ENCODE measurements at places on chromosomes 1 and 21.

GRCh38 chr1:59081795-59082194, 215.1 kb upstream of the FGGY start:
- DNase-seq, result no peak

DNA sequence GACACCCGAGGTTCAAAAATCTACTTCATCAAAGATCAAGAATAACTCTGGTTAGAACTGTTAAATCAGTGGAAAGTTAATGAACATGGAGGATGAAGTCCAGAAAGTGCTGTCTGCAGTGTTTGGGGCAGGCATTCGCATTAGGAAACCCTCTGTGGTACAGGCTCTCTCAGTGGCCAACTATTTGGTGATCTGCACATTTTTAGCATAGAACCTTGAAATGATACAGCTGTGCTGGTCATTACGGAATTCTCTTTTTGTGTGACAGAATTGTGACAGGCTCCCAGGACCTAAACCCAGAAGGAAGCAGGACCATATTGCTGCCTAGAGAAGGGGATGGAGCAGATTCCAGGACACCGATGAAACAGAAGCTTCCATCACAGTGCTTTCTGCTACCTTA, 89.0 kb downstream of the SLC45A1 start:
- no peak for DNase-seq

GRCh38 chr1:47578721-47579419, 141.0 kb downstream of the FOXD2 start:
- no peak for DNase-seq

GRCh38 chr1:19528438-19528837, 43.1 kb upstream of the CAPZB start:
- DNase-seq, result no peak

DNA sequence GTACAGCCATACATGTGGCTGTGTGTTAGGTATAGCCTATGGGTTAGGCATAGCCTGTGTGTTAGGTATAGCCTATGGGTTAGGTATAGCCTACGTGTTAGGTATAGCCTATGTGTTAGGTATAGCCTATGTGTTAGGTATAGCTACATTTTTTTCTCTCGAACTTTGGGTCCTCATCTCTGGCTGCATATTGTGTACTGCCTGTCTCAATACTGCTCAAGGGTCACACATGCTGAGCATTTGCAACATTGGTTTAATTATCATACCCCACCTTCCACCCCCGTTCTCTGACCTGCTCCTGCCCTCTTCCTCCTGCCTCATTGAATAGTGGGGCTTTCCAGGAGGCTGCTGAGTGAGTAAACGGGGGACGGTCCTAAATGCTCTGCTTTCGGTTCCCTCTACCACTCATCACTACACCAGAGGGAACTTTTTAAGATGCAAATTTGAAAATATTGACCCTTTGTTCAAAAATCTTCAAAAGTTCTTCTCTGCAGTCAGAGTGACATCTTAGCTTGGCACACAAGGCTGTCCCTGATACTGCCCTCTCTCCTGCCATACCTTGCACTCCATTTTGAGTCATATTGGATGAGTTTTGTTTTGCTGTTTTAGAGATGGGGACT, 17.8 kb downstream of the OR2B11 start:
- DNase-seq, result no peak

GRCh38 chr1:173332026-173332425, 124.9 kb upstream of the TNFSF4 start:
- no peak for DNase-seq

GRCh38 chr1:248918131-248918530, 12.1 kb downstream of the PGBD2 start:
- no peak for DNase-seq

DNA sequence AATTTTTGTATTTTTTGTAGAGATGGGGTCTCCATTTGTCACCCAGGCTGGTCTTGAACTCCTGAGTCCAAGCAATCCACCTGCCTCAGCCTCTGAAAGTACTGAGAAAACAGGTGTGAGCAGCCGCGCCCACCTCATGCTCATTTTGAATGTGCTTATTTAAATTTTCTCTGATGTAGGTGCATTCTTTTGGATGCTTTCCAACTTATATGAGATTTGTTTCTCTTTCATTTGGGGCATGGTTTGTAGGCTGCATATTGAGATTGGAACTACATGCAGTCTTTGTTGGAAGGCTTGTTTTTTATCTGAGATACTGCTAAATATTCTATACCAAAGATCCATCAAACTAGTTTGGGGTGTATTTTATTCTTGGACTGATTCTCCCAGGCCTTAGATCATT, 81.0 kb upstream of the IVNS1ABP start:
- DNase-seq, result no peak

DNA sequence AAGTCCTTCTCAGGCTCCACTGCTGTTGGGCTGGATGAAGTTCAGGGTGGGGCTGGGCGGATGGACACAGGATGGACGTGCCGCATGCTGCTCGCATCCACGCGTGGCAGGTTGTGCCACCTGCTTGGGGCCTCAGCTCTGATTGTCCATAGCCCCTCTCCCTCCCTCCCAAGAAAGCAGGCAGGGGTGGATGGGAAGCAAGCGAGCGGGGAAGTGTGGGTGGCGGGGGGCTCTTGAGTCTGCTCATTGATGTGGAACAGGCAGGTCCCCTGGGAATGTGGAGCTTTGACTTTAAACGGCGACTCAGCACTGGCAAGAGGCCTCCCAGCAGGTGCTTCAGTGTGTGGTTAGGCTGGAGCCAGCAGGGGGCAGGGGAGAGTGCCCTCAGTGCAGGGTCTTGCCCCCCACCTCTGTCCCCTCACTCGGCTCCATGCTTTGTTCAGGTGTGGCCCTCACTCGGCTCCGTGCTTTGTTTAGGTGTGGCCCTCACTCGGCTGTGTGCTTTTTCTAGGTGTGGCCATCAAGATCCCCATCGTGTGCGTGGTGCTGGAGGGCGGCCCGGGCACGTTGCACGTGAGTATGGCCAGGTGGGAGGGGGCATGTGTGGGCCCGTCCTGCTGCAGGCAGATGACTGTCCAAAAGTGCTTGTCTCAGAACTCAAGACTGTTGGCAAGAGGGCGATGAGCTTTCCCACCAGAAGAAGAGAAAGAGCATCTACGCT, 23.9 kb downstream of the TRPM2 start:
- DNase-seq, result no peak

DNA sequence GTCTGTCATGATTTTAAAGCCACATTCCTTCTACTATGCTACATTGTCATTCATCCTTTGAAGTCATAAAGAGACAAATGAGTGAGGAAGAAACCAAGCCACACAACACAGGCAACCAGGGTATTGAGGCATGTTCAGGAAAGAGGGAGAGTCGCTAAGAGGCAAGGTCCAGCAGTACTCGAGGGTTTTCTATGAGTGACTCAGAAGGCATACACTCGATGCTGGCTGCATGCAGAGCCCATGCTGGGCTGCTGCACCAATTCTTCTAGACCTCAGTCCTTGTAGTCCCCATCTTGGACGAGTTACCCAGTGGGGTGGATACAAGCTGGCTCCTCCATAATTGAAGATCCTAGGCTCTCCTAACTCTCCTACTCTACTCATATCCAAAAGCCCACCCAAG, 57.6 kb downstream of the OLFML2B start:
- DNase-seq, result no peak

DNA sequence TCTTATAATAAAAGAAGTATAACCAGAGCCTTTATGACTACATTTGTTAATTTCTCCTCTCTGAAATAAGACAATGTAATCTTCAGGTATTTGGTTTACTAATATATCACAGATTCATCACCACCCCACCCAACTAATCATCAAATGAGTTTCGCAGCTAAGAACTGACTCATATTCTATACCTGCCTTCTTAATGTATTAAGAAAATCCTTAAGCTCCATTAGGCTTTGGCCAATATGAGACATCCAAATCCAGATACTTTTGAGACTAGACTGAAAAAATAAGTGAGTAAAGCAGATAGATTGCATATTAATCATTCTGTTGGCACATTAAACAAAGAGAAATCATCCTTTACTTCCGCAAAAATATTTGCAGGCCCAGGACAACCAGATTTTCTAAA, 18.7 kb upstream of the FMO2 start:
- no peak for DNase-seq

- no peak for DNase-seq
Observed at GRCh38 chr1:46030074-46030870, 102.2 kb downstream of the PIK3R3 start.

GRCh38 chr1:202568410-202568809, 141.8 kb downstream of the SYT2 start:
- DNase-seq, result no peak

DNA sequence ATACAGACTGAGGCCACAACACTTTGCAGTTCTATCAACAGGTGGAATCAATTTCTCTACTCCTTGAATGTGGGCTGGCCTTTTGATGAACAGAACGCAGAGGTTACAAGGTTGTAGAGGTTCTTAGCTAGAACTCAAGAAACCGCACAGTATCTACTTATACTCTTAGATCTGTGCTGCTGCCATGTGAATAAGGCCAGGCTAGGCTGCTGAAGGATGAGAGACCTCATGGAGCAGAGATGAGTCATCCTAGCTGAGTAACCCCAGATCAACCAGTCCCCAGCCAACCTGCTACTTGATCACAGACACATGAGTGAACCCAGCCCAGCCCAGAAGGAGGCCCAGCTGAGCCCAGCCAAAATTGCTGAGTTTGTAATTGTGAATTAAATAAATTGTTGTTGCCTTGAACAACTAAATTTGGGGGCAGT, 35.3 kb upstream of the BCAR3 start:
- DNase-seq, result no peak

DNA sequence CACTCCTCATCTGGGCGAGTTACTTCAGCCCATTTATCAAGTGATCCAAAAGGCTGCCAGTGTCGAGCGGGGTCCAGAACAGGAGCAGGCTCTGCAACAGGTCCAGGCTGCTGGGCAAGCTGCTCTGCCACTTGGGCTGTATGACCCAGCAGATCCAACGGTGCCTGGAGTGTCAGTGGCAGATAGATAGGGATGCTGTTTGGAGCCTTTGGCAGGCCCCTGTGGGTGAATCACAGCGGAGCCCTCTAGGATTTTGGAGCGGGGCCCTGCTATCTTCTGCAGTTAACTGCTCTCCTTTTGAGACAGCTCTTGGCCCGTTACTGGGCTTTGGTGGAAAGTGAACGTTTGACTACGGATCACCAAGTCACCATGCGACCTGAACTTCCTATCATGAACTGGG, 7.5 kb downstream of the MMEL1 start:
- no peak for DNase-seq

- DNase-seq, result no peak
Observed at GRCh38 chr1:203207751-203208150, 21.2 kb upstream of the CHI3L1 start.

DNA sequence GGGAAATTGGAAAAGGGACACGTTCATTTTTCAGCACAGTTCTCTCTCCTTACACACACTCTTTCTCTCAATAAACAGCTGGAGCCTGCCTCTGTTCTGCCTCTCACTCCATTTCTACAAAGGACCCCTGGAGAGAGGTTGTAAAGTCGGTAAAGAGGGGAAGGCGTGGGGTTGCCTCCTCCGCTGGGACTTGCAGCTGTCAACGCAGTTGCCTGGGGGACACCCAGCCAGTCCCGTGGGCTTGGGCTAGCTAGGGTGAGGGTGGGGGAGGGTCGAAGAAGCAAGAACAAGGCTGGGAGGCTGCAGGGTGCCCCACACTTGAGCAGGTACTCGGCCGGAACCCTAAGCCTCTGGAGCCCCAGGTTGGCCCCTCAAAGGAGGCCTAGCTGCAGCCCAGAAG, 27.6 kb downstream of the C1orf216 start:
- DNase-seq, result no peak

DNA sequence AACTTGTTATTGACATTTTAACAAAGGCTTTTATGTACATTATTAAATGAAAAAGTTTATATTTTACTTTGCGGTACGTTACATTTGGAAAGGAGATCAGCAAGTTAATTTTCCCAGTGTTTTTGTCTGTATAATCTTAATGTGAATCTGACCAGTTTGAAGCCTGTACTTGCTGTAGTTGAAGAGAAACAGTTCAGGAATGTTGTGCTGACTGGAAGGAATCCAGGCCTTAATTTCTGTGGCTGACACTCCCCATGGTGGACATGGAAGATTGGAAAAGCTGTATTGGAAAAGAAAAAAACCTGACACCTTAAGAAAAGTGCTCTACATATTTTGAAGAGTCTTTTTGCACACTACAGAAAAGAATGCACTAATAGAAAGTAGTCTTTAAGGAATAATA, 15.5 kb downstream of the LEPR start:
- DNase-seq, result no peak

DNA sequence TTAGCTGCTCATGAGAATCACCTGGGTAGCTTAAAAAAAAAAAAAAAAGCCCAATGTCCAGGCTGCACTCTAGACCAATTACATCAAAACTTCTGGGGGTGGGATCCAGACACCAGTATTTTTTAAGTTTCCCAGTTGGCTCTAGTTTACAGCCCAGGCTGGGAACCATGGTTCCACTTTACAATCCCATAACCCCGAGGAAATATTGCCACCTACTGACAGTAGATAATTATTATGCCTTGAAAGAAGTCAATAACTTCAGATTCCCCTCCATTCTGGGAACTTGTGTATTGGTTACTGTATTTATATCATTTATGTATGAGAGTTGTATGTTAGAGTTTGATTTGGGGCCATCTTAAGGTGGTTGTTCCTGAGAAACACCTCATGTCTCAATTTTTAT, 100.2 kb downstream of the SPATA46 start:
- no peak for DNase-seq

DNA sequence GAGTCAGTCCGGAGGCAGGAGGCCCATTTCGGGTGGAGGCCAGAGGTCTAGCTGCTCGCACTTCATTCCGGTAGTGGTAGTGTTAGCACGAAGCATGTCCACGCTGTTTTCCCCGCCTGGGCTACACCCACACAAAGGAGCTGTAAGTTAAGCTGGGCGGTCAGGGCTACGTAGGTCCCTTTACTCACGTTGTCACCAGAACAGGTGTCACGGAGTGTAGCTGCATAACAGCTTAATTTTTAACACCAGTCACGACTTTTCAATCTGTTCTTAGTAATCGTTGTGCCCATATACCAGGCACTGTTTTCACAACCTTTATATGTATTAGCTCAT, 15.6 kb downstream of the HLX start:
- no peak for DNase-seq

DNA sequence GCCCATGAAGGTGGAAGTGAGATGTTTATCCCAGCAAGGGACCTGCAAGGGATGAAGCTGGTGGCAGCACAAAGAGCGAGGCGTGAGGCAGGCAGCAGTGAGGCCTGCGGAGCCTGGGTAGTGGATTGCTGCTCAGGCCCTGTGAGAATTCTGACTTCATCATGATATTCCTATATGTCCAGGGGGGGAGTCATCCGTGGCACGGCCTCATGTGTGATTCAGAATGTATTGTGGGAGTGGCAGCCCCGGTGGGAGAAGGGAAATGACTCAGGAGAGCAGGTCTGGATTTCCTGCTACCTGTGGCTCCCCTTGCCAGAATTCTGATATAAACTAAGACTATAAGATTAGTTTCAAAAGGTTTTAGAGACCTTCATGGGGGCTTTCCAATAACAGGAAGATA, 240.9 kb downstream of the CAMTA1 start:
- no peak for DNase-seq

DNA sequence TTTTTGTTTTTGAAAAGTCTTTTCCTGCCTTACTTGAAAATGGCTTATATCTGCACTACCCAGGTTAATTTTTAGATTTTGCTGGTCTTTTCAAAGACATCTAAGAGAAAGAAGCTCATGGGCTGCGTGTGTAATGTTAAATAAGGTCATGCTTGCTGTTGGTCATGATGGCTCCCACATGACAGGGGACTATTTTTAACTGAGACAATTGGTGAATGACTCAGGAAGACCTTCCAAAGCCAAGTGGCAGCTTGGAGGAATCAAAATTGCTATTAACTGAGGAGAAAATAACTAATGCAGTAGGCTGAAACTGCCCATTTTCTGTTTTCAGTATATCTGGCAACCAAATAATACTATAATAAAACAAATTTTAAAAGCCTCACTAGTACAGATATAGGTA, 117.1 kb upstream of the SPAG17 start:
- no peak for DNase-seq
